Epithelial cell of proximal tubule (primary cell): ENCODE measurements at places on chromosomes 11 and 22. TPM values are rescaled to one million over a fixed set of nuclear protein-coding genes. Genes with fewer than 3 reads are reported as not detected.
A peak's percentile ranks its signal among the peaks of the same experiment; 100 is the strongest.

The TMPRSS6 gene
- not detected in 2 replicates for total RNA-seq

DNA sequence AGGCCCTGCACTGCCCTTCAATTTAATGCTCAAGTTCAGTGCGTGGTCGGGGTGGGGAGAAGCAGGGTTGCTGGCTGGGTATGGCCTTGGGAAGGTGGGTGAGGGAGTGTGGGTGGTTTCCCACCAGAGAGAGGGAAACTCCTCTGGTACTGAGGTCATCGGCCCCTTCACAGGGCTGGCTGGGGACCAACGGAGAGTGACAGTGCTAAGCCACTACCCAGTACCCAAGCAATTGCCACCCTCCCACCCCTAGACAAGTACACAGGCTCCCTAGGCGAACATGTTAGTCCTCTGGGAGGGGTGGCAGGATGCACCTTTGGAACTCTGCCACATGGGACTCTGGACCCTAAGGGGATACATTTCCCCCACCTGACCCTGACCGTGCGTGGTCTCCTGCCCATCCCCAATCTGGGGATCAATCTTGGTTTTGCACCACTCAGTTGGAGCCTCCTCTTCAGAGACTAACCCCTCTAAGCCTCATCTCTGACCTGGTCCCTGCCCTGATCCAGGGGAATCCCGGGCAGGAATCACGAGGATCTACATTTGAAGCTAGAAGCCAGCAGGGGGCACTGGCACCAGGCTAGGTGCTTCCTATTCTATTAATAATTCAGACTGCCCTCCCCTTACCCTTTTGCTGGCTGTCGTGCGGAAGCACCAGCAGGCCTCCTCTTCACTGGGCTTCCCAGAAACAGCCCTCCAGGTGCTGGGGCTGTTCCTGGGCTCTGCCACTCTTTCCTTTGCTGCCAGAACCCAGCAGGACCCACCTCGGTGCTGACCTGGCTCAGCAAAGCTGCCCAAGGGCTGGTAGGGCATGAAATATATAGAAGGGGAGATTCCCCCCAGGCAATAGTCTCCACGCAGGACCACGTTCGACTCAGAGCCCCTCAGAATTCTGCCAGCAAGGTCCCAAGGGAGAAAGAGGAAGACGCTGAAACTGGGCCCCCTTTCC, 377.7 kb downstream of the TENM4 start:
- no peak for DNase-seq

- no peak for DNase-seq
These were observed 74.3 kb downstream of the CECR2 start for GRCh38 chr22:17443405-17444203.

DNA sequence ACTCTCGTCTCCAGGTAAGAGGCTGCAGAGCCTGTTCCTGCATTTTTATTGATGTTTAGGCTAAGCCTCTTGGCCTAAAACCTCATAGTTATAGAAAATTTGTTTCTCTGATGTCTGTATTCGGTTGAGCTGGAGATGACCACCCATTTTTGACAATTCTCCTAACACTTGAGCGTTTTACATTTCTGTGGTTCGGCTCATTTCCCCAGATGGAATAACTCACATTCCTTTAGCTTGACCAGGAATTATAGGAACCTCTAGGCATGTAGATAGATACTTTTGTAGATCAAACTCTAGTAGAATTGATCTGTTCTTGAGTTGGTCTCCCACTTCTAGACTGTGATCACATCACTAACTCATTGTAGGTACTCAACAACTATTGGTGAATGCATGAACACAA, 172.6 kb upstream of the CADM1 start:
- DNase-seq = no peak

DNA sequence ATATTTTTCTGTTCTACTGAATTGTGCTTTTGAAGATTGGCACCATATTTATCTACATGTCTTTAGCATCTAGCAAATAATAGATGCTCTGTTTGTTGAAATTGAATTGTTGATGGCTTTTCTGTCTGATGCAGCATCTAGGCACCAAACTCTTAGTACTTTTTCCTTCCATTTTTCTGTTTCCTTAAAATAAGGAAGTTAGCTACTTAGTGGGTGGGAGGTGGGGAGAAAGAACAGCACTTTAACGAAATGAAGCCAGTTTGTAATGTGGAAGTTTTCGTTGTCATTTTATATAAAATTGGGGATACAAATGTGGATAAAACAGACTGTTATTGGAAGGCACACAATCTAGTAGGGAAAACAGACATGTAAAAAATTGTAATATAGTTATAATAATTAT, 76.6 kb downstream of the HIPK3 start:
- DNase-seq = no peak

DNA sequence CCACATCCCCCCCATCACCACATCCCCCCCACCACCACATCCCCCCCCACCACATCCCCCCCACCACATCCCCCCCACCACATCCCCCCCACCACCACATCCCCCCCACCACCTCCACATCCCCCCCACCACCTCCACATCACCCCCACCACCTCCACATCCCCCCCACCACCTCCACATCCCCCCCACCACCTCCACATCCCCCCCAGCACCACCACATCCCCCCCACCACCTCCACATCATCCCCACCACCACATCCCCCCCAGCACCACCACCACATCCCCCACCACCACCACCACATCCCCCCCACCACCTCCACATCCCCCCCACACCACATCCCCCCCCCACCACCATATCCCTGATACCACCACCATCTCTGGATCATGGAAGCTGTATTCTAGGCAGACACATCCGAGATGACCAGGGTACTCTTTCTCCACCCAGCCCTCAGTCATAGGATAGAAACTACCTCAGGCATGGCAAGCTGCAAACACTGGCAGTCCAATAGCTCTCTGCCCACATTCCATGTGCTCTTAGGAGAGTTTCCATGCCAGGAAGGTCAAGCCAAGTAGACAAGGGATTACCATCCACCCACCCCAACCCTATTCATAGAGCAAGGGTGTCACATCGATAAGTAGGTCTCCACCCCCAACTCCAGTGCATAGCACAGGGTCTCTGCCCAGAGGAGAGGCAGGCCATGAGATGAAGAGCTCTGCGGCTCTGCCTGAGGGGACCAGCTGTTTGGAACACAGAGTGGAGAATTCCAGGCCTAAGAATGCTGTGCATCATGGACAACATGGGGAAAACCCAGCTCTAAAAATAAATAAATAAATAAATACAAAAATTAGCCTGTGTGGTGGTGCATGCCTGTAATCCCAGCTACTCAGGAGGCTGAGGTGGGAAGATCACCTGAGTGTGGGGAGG, 33.0 kb upstream of the TEAD1 start:
- no peak for DNase-seq

DNA sequence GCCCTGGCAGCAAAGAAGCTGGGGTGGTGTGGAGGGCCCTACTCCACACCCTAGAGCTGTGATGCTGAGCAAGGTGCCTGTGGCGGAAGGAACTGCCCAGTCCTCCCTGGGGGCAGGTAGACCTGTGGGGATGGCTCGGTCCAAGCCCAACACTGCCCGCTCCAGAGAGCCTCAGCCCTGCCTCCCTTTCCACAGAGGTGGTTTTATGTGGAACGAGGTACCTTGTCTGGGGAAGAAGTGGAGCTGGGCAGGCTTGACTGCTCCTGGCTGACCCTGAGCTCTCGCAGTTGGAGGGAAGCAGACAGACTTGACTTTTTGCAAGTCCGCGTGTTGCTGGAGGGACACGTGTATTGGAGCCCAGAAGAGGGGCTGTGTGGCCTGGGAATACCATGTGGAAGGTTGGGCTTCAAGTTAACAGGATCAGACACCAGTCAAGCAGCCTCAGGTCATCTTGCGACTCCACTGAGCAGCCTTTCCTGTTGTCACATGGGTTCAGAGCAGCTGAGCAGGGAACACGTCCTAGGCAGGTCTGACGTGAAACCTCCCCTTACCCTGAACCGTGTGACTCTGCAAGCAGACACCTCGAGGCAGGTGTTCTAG, 117.7 kb downstream of the CACNA1I start:
- DNase-seq = no peak

DNA sequence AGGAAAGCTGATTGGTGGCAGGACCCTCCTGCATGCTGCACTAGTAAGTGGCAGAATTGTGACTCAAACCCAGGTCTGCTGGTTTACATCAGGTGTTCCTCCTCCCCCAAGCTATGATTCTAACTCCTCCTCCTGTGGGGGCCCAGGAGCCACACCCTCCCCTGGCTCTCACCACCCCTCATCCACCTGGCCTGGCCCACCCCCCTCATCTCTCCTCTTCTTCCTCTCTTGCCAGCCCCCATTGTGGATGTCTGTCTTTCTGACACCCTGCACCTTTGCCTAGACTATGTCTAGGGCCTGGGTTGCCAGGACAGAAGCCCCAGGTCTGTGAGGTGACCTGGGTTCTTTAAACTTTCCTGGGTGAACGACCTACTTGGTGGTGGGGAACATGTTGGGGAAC, 59.9 kb downstream of the GRIK4 start:
- no peak for DNase-seq

GRCh38 chr11:37512156-37512780, 914.2 kb upstream of the RAG2 start:
- DNase-seq = peak; percentile 56

The C11orf91 gene
- total RNA-seq = not detected in 2 replicates

GRCh38 chr11:47950396-47950795, 30.0 kb upstream of the PTPRJ start:
- no peak for DNase-seq

- DNase-seq = no peak
These were observed 36.1 kb downstream of the TPBGL start for GRCh38 chr11:75276686-75277085.

The CAVIN3 gene
- 321 and 498 TPM in 2 replicates for total RNA-seq

GRCh38 chr11:67284811-67285540, 4.1 kb upstream of the ANKRD13D start:
- DNase-seq = no peak

The CDKN1C gene
- total RNA-seq = 12.7 and 27.7 TPM in 2 replicates

DNA sequence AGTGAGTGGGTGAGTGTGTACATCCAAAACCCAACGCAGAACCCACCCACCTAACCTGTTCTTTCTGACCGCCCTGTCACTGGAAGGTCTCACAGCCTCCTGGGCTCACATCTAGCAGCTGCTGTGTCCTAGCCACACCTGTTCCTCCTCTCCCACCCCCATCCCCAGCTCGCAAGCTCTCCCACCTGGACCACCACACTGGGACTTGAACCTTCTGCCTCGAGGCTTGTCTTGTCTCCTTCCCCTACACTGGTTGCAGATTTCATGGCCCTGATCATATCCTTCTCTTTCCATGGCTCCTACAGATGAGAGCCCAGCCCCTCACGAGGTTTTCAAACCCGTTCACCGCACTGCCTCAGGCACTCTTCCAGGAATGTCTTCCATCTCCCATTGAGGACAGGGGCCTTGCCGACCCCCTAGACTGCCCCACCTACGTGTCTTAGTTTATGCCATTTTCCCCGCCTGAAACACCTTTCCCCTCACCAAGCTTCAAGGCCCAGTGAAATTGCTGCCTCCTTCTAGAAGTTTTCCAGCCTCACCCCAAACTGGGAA, 6.7 kb downstream of the IFITM10 start:
- no peak for DNase-seq

The TRIM68 gene
- 7.9 and 8.5 TPM in 2 replicates for total RNA-seq

The GTSE1 gene
- 18.2 and 35.8 TPM in 2 replicates for total RNA-seq

GRCh38 chr22:22203048-22203971, 41.3 kb upstream of the VPREB1 start:
- DNase-seq = no peak

- DNase-seq = no peak
These were observed 182.5 kb downstream of the SOX6 start for GRCh38 chr11:16173798-16174197.

The RPLP2 gene
- 663 and 837 TPM in 2 replicates for total RNA-seq

The PDGFB gene
- total RNA-seq = 41.1 and 79.6 TPM in 2 replicates

- peak; percentile 40 for DNase-seq
These were observed 104.5 kb upstream of the RAG2 start for GRCh38 chr11:36702330-36703054.

The P2RY6 gene
- total RNA-seq = 3.7 and 4.0 TPM in 2 replicates

- no peak for DNase-seq
These were observed 198.7 kb downstream of the AASDHPPT start for GRCh38 chr11:106276126-106276525.

DNA sequence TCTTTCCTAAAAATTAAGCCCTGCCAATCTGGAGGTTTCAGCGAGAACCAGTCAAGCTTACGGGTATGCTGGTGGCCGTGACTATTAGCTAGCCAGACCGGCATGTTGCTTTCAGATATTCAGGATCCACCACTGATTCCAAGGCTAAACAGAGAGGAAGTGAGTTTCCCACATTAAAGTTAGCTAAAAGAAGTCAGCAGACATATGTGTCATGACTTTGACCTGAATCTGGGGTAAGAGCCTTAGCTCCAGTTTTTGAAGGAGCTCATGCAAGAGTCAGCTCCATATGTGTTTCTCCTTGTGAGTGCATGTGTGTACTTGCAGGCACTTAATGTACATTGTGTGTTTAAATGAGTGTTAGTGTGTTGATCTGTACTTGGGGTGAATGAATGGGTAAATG, 1.4 kb downstream of the ZFPL1 start:
- DNase-seq = no peak

GRCh38 chr11:69702239-69702691, 1.6 kb downstream of the FGF19 start:
- DNase-seq = no peak

GRCh38 chr11:2382936-2383851, 6.1 kb downstream of the CD81 start:
- no peak for DNase-seq

The LRRN4CL gene
- total RNA-seq = not detected in 2 replicates
